ENCODE measurements at places on chromosomes 2 and 18.

- no peak for DNase-seq
These were observed 134.3 kb downstream of the THADA start for GRCh38 chr2:43461453-43462073.

- no peak for DNase-seq
These were observed 83.2 kb downstream of the CELF4 start for GRCh38 chr18:37482433-37482832.

GRCh38 chr2:100397976-100398375 is 19.5 kb downstream of the CHST10 start:
- DNase-seq: no peak

DNA sequence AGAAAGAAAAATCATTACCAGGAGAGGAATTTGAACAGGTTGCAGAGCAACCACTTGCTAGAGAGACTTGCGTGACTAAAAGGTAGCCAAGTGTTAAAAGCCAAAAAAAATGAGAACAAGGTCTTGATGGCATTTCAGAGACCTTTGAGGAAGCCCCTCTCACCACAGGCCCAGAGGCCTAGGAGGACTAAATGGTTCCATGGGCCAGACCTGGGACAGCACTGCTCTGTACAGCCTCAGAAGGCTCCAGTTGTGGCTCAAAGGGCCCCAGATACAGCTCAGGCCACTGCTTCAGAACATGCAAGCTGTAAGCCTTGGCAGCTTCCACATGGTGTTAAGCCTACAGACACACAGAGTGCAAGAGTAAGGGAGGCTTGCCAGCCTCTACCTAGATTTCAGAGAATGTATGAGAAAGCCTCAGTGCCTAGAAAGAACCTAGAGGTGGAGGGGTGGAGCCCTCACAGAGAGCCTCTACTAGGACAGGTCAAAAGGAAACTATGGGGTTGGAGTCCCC is 15.3 kb downstream of the CNDP1 start:
- DNase-seq: no peak

DNA sequence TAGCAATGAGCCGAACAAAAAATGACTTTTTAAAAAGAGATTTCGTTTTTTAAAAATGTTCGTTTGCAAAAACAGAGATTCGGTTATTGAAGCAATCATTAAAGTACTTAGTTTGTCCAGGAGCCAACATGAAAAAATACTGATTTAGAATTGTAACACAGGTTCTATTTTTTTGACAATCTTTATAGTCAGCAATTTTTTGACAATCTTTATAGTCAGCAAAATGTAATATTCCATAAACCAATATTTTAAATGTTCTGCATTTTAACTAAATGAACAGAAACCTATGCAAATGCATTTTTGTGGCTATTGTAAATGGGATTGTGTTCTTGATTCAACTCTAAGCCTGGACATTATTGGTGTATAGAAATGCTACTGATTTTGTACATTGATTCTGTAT is 161.8 kb downstream of the DSEL start:
- DNase-seq: no peak

GRCh38 chr2:11370377-11371091 is 26.1 kb upstream of the ROCK2 start:
- DNase-seq: no peak

GRCh38 chr2:80114812-80115211 is 189.7 kb downstream of the LRRTM1 start:
- DNase-seq: no peak

GRCh38 chr2:99850084-99850710 is 292.2 kb downstream of the AFF3 start:
- DNase-seq: no peak

DNA sequence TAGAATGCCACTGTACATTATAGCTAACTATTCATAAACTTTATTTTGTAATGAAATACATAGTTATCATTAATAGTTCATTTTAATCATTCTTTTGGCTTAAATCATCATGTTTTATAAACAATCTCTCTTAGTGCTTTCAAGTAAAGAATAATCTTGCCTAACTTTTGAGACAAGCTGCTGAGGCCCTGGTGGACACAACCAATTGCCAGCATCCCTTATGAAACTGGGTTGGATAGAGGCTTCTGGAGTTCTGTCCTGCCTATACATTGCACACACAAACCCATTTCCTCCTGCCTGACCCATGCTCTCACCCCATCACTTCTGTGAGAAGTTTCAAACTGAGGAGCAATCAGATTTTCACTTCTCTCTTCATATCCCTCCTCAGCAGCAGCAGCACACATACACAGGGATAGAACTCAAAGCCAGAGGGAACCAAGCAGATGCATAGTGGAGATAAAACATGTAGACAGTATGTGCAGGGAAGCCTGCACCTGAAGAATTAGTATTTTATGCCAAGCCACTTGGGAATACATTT is 450.0 kb upstream of the SLC14A2 start:
- DNase-seq: no peak
